Urothelium cell line (cell line): ENCODE measurements at places on chromosomes 3 and 15.
A peak's percentile ranks its signal among the peaks of the same experiment; 100 is the strongest.

GRCh38 chr3:101685050-101685400 is 1.5 kb downstream of the RPL24 start:
- no peak for DNase-seq

DNA sequence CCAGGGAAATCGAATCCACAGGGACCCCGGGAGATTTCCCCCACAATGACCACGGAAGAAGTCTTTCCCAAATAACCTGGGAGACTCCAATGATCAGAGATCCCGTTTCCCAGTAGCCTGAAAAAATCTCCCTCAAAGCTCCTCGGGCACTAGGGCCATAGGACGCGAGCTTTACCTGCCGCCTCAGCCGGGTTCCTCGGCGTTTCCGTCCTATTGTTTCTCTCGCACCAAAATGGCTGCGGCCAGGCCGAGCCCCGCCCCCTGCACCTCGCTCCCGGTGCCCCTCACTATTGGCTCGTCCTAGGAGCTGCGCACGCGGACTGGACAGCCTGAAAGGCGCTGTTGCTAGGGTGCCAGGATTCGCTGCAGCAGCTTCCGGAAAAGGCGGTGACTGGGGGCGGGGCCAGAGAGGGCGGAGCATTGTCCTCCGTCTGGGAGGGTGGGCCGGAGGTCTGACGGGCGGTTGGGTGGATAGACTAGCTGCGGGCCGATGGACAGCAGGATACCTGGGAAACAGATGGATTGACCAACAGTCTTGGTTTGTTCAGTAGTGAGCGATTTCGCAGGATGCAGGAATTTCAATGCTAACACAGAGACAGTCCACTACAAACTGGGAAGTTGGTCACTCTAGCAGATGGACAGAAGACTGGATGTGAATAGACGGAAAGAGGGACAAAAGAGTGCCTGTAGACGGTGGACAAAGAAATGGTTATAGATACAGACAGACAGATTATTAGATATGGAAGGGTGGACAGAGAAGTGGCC is at the start of gene IP6K2:
Gene IP6K2, minus strand, starts transcription at position 240 of the 765 bp plus-strand sequence. CDS start 21,930 bp downstream, outside the sequence.
- peak; percentile 99 for DNase-seq

DNA sequence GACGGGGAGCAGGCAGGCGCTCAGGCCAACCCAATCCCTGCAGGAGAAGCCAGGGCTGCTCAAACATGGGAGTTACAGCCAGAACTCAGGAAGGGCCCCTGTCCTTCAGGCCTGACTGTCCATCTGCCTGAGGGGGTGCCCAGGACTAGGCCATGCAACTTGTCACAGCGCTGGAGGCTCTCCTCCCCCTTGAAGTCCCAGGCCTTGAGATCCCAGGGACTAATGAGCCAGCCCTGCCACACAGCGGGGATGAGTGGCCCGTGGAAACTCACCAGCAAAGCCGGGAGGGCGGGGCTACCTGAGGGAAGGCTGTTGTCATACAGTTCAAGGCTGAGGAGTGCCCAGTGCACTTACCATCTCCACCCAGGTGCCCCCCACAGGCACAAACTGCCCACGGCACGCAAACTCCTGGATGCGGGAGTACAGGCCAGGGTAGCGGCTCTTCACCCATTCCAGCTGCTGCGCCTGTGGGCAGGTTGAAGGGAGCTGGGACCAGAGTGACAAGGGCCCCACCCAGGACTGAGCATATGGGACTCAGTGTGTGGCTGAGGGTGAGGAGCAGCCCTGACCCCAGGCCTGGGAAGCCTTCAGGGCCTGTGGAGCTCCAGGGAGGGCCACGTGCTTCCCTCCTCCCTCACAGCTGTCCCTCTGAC is 6.3 kb downstream of the MAN2C1 start:
- DNase-seq = no peak

- no peak for DNase-seq
These were observed 21.6 kb downstream of the SEC61A1 start for GRCh38 chr3:128073807-128074206.

- peak; percentile 81 for DNase-seq
These were observed 37.0 kb upstream of the TRIM71 start for GRCh38 chr3:32780735-32781210.

GRCh38 chr3:59764171-59764570 is 714.3 kb upstream of the CFAP20DC start:
- DNase-seq = no peak

- DNase-seq = no peak
These were observed 219.3 kb upstream of the COL8A1 start for GRCh38 chr3:99419116-99419515.

DNA sequence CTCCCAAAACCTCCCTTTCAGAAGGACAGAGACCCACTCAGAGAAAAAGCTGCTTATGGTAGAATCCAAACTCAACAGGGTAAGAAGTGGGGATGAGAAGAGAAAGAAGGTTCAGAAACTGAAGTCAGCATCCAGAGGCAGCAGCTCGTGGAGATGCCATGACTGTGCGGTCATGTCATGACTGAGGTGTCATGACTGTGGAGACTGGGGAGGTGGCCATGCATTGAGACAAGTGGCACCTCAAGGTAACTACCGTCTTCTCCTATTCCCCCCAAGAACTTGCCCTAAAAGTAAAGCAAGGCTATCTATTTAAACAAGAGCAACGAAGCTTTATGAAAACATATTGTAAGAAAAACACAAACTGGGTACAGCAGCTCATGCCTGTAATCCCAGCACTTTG is 15.1 kb downstream of the CHRNA3 start:
- no peak for DNase-seq

GRCh38 chr3:44478606-44479094 is 1.2 kb upstream of the ZNF445 start:
- DNase-seq = no peak

DNA sequence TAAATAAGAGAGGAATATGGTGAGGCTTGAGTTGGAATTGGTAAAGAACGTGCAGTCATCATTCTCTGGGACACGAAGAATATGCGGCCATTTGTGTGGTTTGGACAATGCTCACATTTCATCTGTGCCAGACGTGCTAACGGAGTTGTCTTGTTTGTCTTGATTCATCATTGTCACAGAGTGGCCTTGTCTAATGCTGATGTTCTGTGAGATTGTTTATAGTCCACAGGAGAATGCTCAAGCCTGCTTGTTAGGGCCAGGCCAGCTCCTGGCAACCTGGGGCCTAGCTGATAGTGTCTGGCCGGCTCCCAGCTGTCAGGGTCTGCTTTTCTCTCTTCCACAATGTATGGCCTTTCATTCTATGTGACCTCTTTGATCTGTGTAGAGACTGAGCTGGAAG is 384.7 kb downstream of the EDEM1 start:
- no peak for DNase-seq

GRCh38 chr3:31670136-31670535 is 137.4 kb downstream of the STT3B start:
- DNase-seq = no peak

DNA sequence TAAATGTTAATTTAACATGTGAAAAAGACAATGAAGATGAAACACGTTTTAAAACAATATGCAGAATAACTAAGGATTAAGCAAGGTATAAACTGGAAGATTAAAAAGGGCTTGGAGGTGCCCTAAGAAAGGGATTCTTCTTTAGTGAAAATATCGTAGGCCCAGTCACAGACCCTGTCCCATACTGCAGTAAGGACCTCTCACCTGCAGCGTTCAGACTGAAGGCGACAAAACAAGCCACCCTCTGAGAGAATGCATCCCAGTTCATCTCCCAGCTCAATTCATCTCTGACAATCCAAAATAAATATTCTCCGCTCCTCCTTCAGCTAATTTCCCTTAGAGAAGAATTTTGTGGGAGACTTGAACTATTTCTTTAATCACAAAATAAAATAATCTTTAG is 102.3 kb upstream of the ARL6 start:
- no peak for DNase-seq

GRCh38 chr3:182787302-182788036 is 5.8 kb upstream of the ATP11B start:
- peak; percentile 8 for DNase-seq

GRCh38 chr3:12175137-12175593 is 16.5 kb upstream of the TIMP4 start:
- DNase-seq = peak; percentile 38

- no peak for DNase-seq
These were observed 41.3 kb upstream of the CORO2B start for GRCh38 chr15:68537506-68537905.

GRCh38 chr3:126394179-126394976 is at the start of gene CFAP100:
Gene CFAP100, plus strand, starts transcription at chr3:126394909. Its CDS starts 1,092 bp downstream, at chr3:126396001.
- no peak for DNase-seq

- DNase-seq = no peak
These were observed 41.7 kb upstream of the B3GNT5 start for GRCh38 chr3:183211352-183211751.

DNA sequence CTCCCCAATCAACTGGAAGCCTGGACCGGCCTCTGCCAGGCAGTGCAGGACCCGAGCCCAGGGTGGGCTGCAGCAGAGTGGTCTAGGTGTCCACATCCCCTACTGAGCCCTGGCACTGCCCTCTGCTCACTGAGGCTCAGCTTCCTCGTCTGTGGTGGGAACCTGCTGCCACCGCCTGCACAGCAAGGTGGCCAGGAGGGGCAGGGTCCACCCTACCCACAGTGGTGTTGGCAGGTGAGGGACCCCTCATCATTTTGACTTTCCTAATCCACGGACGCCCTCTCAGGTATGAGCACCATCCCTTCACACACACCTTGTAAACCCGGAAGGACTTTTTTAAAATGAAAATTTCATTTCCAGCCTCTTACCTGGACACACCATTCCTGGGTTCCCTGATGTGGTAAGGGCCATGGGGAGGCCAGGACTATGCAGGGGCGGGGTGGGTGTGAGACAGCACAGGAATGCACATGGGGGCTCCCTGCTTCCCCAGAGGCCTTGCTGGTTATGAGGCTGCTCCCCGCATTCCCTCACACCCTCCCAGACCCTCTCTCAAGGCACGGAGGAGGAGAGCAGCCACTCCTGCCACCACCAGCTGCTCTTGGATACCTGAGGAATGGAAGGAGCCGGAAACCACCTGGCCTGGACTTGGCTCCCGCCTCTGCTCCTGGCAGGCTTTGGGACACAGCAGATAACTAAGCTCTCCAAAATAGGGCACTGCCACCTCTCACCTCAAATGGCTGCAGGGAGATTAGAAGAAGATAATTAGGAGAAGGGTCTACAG is 185.9 kb upstream of the TPM1 start:
- no peak for DNase-seq

DNA sequence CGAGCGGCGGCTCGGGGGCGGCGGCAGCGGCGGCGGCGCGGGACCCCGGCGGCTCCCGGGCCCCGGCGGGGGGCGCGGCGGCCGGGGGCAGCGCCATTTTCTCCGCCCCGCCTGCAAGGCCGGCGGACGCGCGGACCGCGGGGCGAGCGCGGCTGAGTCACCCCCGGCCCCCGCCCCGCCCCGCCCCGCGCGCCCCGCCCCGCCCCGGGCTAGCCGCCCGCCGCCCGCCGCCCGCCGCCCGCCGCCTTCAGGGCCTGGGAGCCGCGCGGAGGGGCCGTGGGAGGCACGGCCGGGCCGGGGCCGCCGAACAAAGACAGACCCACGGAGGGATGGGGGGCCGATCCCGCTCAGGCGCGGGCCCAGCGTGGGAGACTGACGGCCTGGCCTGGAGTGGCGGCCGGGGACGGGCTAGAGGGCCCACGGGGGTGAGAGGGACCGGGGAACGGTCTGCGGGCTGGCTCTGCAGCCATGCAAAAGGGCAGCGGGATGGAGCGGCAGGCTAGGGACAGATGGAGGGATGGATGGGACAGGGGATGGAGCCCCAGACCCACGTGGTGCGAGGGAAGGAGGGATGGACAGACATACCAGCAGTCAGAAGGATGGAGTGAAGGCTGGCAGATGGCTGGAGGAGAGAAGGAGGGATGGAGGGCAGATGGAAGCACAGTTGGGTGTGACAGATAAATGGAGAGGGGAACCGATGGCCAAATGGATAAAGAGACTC is at the start of gene EIF4E3:
Gene EIF4E3, minus strand, starts transcription at position 132 of the 721 bp plus-strand sequence. Its CDS starts 35 bp downstream, at position 97.
- peak; percentile 85 for DNase-seq

DNA sequence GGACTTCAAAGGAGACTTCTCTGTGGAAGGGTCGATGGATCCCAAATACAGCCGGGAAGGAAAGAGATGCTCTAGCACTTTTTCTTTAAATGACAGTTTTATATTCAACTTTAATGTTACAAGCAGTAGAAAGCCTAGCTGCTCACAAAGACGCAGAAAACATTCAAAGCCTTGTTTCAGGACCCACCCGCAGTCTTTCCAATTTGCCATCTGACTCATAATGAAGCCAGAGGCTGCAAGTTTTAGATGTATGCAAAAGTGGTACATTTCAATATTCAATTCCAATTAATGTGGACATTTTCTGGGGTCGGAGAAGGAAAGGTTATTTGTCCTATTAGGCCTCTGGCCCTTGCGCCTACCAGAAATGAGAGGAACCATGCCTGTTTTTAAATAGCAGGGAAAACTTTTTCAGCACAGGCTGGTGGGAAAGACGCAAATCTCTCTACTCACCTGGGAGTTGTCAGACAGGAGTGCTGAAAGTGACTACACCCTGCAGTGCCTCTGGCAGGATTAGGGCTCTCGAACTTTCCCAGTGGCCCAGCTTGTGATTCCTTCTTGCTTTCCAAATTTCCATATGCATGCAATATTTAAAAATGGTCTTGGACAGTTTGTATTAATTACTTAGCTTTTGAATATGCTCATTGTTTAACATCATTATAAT is 117.4 kb upstream of the MBNL1 start:
- DNase-seq = no peak

GRCh38 chr3:141793476-141794260 is 30.5 kb downstream of the GRK7 start:
- no peak for DNase-seq

DNA sequence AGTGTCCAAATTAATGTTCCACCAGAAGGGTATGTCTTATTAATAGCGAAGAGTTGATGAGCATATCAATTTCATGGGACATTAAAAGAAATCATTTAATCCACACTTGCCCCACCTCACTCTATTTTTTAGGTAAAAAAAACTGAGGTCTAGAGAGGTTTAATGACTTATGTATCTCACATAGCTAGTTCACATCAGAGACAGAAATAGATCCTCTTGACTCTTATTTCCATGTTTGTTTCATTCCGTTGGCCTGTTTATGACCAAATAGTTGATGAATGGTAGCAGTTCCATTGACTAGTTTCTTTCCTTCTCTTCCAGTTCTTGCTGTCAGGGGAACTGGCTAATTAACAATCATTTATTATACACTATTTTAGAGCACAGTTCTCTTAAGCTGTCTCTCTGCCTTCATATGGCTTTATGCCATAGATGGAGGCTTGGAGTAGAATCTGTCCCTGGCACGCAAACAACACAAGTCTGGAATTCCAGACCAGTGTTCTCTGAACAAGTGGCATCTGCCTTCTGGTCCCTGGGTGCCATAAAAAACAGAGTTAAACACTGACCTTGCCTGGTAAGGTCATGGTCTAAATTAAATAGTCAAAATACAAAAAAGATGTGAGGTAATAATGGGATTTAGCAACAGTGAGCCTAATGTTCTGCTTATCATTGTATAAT is 220.0 kb upstream of the CGNL1 start:
- DNase-seq = no peak
